Esophagus squamous epithelium (tissue), 5 donors: ENCODE measurements at places on chromosomes 2 and 18. TPM values are rescaled to one million over a fixed set of nuclear protein-coding genes. Genes with fewer than 3 reads are reported as not detected.

PXDN gene
- 10.9 TPM for total RNA-seq

PLCL1 gene
- total RNA-seq: 2.0 TPM

RAX gene
- not detected for total RNA-seq

TRIM43 gene
- total RNA-seq: not detected

PIEZO2 gene
- 2.5 TPM for total RNA-seq

INPP5D gene
- total RNA-seq: 4.4 TPM

IL37 gene
- total RNA-seq: not detected

IL18R1 gene
- total RNA-seq: 0.45 TPM

DPP10 gene
- not detected for total RNA-seq

BOK gene
- 53.4 TPM for total RNA-seq

CTNNA2 gene
- total RNA-seq: not detected

EVA1A gene
- 2.3 TPM for total RNA-seq

FOXD4L1 gene
- total RNA-seq: not detected

PSME4 gene
- 58.9 TPM for total RNA-seq

REG1B gene
- total RNA-seq: not detected

RAB10 gene
- total RNA-seq: 373 TPM

TUBB8B gene
- total RNA-seq: not detected

SERPINB4 gene
- 543 TPM for total RNA-seq

TMEM200C gene
- not detected for total RNA-seq

UPP2 gene
- total RNA-seq: not detected

MRPL33 gene
- total RNA-seq: 114 TPM

ZSWIM2 gene
- not detected for total RNA-seq

GALNT14 gene
- 29.0 TPM for total RNA-seq

GPR39 gene
- total RNA-seq: 1.2 TPM

HOXD9 gene
- total RNA-seq: 0.61 TPM

FBLN7 gene
- total RNA-seq: 2.9 TPM

TMEM17 gene
- total RNA-seq: 3.4 TPM

FIGN gene
- 2.1 TPM for total RNA-seq

FTCDNL1 gene
- 5.0 TPM for total RNA-seq

SIX3 gene
- not detected for total RNA-seq

ZRANB3 gene
- 2.6 TPM for total RNA-seq

IMPACT gene
- total RNA-seq: 10.0 TPM
